ENCODE measurements at places on chromosomes 16 and 17. TPM values are rescaled to one million over a fixed set of nuclear protein-coding genes. Genes with fewer than 3 reads are reported as not detected.

Gene NUFIP2
- total RNA-seq: 16.8 TPM

Gene SLC46A1
- total RNA-seq: 11.6 TPM

Gene EIF5A
- total RNA-seq: 319 TPM

Gene CLEC18B
- 3.0 TPM for total RNA-seq

Gene SULT1A2
- total RNA-seq: 1.6 TPM

Gene DYNLL2
- total RNA-seq: 14.2 TPM

Gene PPY
- total RNA-seq: not detected

Gene ABCC6
- total RNA-seq: 4.8 TPM

Gene RAB34
- total RNA-seq: 256 TPM

Gene PROCA1
- total RNA-seq: 19.4 TPM

Gene CDT1
- 29.6 TPM for total RNA-seq

Gene GDPD3
- 2.0 TPM for total RNA-seq

Gene MFAP4
- 14.1 TPM for total RNA-seq

Gene ODAD4
- total RNA-seq: 2.6 TPM

Gene CLEC3A
- total RNA-seq: not detected

Gene SLC16A11
- 0.39 TPM for total RNA-seq
